Regular cardiac myocyte (primary cell): ENCODE measurements at places on chromosomes 2 and 18. TPM values are rescaled to one million over a fixed set of nuclear protein-coding genes. Genes with fewer than 3 reads are reported as not detected.

Gene MATN3
- total RNA-seq: 0.28 and 0.58 TPM in 2 replicates

Gene RAB6C
- under 0.01 TPM in 1 of 2 replicates, not detected in the other for total RNA-seq

Gene PLGLB2
- 0.38 and 2.3 TPM in 2 replicates for total RNA-seq

Gene MC2R
- total RNA-seq: not detected in 2 replicates

Gene NFATC1
- 1.1 and 2.3 TPM in 2 replicates for total RNA-seq

Gene UGT1A9
- under 0.01 TPM in 2 replicates for total RNA-seq

Gene CHRNA1
- 0.28 and 0.38 TPM in 2 replicates for total RNA-seq

Gene EIF5B
- total RNA-seq: 22.4 and 25.7 TPM in 2 replicates

Gene PRKAG3
- total RNA-seq: under 0.01 TPM in 1 of 2 replicates, not detected in the other

Gene UCN
- 0.38 and 1.1 TPM in 2 replicates for total RNA-seq

Gene UGT1A10
- total RNA-seq: not detected in 2 replicates

Gene SLC9A4
- not detected in 2 replicates for total RNA-seq
